Activated CD4-positive, alpha-beta T cell treated with anti-CD3 and anti-CD28 coated beads, Interleukin-2, Interleukin-4, amounts not matched to agents 100 ng/mL and 50 ng/mL, durations not matched to agents 16 hours and 8 hours (primary cell): ENCODE measurements at places on chromosomes 13 and 19.

DNA sequence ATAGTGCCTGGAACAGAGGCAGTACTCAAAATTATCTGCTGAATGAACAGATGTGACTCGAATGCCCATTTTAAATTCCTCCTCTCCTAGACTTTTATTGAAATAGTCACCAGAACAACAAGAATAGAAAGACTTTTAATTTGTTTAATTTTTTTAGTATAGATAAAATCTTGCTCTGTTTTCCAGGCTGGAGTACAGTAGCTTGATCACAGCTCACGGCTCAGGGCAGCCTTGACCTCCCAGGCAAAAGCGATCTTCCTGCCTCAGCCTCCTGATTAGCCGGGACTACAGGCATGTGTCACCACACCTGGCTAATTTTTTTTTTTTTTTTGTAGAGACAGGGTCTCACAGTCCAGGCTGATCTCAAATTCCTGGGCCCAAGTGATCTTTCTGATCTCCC lies 120.9 kb upstream of the FREM2 start:
- no peak for DNase-seq

DNA sequence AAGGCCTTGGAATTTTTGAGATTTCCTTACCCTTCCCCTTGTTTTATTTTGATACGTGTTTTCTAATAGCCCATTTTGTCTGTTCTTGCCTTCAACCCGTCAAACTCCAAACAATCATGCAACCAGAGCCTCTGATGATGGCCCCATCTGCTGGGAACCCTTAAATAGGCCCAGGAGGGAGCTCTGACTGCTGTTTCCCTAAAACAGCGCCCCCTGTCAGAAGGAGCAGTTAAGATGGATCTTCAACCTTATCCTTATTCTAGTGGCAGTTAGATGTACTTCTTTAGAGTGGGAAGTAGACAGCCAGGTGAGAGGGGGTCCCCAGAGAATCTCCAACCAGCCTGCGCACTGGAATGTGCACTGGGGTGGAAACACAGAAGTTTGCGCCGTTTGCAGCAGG lies 1031.0 kb upstream of the PCDH9 start:
- no peak for DNase-seq

DNA sequence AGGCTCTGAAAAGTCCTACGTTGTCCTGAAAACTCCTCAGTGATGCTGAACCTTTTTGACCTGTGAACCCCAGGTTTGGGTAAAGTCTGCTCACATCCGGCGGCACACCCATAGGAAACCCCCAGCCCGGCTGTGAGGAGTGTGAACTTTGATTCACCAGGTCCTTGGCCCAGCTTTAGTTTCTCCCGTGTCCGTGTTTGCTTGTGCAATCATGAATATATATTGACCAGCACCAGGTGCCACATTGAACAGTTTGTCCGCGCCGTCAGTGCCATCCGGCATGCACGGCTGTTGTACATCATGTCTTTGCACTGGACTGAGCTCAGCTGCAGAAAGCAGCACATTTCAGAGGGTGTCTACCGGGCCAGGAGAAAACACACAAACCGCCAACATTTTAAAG lies 45.3 kb downstream of the NFIC start:
- no peak for DNase-seq

- DNase-seq = no peak
Observed at GRCh38 chr13:28705461-28706083, 13.2 kb downstream of the SLC46A3 start.

GRCh38 chr13:52447354-52447753 lies 3.1 kb downstream of the VPS36 start:
- peak; percentile 46 for DNase-seq

DNA sequence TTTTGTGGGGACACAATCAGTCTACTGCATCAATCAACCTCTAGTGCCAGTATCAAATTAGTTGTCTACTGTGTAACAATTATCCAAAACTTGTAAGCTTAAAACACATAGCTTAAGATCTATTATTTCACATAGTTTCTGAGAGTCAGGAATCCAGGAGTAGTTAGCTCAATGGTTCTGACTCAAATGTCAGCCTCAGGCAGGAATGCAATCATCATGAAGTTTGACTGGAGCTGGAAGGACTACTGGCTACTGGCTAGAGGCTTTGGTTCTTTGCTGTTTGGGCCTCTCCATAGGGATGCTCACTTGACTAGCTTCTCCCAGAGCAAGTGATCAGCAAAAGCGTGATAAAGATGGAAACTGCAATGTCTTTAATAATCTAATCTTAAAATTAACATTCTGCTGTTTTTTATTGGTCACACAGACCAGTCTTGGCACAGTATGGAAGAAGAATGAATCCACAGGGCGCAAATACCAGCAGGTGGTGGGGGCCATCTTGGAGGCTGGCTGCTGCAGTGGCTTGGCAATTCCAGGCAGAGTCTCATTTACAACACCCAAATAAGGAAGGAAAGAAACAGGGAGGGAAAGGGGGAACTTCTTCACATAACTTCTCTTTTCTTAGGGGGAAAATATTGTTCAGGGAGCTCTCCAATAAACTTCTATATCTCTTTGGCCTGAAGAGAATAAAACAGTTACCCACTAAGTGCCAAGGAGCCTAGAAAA lies 15.7 kb downstream of the CAB39L start:
- DNase-seq = no peak

DNA sequence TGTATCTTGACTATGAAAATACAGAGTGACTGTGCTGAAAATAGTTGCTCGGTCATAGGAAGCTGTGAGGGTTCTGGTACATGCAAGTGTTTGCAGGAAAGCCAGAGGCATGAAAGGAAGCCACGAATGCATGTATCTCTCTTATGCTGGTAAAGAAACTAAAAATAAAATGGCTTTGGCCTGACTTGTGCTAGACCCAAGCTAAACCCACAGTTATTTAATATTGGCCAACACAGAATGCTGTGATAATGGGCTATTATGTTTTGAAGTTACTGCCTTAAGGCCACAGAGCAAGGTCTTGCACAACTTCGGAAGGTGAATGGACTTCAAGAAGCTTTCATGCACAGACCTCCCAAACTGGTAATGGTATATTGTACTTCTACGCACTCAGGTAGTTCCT lies 518.2 kb upstream of the HTR2A start:
- no peak for DNase-seq

GRCh38 chr13:97274829-97275649 lies 52.9 kb downstream of the MBNL2 start:
- DNase-seq = no peak

- peak; percentile 15 for DNase-seq
Observed at GRCh38 chr19:1315470-1316166, 29.9 kb downstream of the EFNA2 start.

DNA sequence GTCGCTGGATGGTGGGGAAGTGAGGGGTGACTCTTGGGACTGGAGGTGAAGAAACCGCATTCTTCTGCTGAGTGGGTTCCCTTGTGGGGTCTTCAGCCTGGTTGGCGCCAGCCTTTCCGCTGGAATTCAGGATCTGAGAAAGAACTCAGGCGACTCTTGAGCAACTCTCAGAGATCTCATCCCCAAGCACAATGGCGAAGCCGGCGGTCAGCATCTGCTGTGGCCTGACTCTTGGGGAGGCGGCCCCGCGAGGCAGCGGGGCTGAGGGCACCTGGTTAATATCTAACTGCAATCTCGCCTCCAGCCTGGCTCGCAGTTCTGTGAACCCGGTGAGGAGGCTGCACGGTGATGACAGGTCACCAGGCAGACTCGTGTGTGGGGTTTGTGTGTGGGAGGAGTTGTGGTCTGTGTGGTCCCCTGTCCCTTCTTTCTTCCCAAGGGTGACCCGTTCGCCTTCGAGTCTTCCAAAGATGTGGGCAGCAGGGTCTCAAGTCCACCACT lies 883 bp downstream of the ZNF441 start:
- peak; percentile 1 for DNase-seq

- DNase-seq = no peak
Observed at GRCh38 chr13:72686766-72687165, 40.7 kb downstream of the MZT1 start.

- no peak for DNase-seq
Observed at GRCh38 chr19:10491472-10492047, 11.6 kb downstream of the KEAP1 start.

GRCh38 chr19:17718947-17719711 lies at the start of gene MAP1S:
Gene MAP1S (plus strand): TSS chr19:17719480. CDS start chr19:17719503, 23 bp downstream.
- DNase-seq = peak; percentile 74

DNA sequence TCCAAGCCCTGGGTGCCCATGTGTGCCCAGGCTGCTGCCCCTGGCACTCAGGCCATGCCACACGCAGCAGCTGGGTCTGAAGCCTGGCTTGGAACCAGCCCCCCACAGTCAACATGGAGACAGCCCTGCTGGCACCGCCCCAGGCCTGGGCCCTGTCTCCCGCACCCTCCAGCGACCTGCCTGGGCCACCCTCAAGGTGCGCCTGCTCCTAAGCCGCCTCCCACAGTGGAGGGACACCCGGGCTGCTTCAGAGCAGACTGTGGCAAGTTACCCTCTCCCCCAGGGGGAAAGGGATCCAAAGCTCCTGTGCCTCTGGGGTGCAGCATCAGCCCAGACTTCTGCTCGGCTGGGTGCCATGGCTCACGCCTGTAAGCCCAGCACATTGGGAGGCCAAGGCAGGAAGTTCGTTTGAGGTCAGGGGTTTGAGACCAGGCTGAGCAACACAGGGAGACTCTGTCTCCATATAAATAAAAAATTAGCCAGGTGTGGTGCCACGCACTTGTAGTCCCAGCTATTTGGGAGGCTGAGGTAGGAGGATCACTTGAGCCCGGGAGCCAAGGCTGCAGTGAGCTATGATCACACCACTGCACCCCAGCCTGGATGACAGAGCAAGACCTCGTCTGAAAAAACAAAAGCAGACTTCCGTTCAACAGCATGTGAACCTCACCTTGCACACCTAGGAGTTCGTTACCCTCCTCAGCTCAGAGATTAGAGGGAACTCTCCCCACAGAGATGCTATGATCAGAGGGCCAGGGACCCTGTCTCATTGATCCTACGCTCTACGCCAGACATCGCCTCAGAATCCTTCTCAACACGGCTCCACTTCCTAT lies 15.6 kb downstream of the ELL start:
- no peak for DNase-seq

GRCh38 chr13:41905600-41906254 lies 55.2 kb downstream of the VWA8 start:
- DNase-seq = peak; percentile 40

DNA sequence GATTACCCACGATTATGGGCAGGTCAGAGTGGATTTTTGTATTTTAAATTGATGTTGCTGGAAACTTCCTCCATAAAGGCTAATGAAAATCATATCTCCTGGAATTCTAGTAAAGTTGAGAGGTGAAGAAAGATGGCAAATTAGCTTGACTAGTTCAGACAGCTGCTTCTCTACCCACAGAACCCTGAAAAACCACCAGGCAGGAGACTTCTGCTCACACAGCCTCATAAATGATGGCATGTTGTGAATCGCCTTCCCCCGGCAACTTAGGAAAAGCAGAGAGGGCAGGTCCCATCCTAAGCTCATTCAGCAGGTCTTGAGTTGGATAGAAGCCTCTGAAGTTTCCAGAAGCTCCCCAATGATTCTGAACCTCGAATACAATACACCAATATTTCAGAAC lies 87.6 kb upstream of the SLC7A1 start:
- no peak for DNase-seq

- DNase-seq = no peak
Observed at GRCh38 chr13:105904034-105904742, 631.3 kb downstream of the EFNB2 start.

DNA sequence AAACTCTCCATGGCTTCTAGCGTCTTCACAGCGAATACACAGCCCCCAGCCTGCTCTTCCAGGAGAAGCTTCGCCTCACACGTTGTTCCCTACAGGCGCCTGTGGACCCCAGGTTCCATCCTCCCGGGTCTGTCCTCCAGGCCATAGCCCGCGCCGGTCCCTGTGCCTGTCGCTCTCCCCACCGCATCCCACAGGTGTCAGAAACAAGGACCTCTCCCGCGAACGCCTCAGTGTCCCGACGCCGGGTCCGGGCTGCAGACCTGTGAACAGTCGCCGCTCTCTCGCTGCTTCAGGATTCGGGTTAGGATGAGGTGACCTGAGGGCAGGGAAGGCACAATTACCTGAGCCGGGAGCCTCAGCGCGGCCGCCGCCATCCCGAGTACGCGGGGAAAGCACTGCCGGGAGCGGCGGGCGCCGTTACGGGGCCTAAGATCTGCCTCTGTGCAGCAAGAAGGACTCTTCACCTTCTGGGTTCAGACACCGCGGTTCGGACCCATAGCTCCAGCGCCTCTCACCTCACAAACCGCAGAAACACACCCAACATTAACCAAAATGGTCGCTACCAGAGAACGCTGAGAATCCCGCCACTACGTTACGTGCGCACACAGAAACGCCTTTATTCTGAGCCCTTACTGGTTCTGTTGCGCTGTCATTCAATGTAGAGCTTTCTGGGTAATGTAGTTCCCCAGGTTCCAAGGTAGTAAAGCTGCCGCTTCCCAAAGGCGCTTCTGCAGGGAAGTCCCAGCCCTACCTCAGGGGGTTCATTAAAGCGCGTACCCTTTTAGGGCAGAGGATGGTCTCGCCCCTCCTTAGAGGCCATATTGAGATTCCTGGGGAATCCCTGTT lies at the start of gene ZNF418:
TSS of gene ZNF418 (minus strand) at position 583 of the 846 bp plus-strand sequence. CDS start 1,580 bp downstream, outside the sequence.
- DNase-seq = peak; percentile 51

DNA sequence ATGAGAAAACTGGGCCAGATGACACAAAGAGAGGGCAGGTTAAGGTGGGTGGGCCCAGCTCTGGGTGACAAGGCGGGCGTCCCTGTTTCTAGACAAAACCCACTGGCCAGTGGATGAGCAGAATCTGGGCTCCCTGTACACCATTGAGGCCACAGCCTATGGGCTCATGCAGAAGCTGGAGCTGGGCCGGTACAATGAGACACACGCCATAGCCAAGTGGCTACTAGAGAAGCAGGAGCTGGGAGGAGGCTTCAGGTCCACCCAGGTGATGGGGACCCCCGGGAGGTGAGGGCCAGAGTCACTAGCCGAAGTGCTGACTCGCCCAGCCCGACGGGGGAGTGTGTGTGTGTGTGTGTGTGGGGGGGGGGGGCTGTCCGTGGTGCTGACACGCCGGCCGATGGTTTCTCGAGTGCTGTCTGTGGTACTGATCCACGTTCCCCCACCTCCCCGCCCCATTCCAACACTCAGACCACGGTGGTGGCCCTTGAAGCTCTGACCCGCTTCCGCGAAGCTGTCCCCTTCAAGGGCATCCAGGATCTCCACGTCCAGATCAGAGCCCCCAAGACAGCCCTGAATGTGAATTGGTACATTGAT lies 24.3 kb upstream of the SHFL start:
- no peak for DNase-seq

- no peak for DNase-seq
Observed at GRCh38 chr13:97438856-97439595, 5.1 kb downstream of the RAP2A start.

GRCh38 chr13:111792956-111793355 lies 274.0 kb upstream of the SOX1 start:
- DNase-seq = no peak

- no peak for DNase-seq
Observed at GRCh38 chr13:113646921-113647340, 11.1 kb downstream of the ATP4B start.
